ENCODE measurements at places on chromosomes 5 and 9.

DNA sequence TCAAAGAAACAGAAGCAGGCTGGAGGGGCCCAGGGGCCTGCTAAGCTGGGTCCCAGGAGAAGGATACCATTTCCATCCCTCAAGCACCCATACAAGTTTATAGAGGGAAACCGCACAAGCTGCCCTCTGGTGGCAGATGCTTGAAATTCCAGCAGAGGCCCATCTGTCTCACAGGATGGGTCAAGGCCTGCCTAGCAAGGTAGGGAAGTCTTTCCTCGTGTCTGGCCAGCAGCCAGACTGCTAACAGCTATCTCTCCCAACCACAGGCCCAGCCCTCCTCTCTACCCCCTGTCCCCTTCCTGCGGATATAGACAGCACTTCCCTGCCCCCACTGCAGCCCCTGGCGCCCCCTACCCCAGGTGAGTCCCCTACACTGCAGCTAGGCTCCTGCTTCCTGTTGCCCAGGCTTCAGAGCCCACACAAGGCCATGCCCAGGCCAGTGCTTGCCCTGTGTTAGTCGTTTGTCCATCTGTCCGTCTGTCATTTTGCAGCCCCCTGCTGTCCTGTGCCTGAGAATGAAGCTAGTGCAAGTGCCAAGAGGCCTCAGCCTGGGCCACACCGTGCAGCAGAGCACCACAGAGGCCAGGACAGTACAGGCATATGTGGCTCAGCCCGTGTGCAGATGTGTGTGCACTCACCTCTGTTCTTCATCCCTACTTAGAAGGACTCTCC lies 26.2 kb downstream of the TCF7 start:
- DNase-seq: peak; percentile 89

GRCh38 chr5:73997960-73998359 lies 372.0 kb downstream of the ARHGEF28 start:
- no peak for DNase-seq

- no peak for DNase-seq
Observed at GRCh38 chr9:99134893-99135341, 30.0 kb downstream of the TGFBR1 start.

DNA sequence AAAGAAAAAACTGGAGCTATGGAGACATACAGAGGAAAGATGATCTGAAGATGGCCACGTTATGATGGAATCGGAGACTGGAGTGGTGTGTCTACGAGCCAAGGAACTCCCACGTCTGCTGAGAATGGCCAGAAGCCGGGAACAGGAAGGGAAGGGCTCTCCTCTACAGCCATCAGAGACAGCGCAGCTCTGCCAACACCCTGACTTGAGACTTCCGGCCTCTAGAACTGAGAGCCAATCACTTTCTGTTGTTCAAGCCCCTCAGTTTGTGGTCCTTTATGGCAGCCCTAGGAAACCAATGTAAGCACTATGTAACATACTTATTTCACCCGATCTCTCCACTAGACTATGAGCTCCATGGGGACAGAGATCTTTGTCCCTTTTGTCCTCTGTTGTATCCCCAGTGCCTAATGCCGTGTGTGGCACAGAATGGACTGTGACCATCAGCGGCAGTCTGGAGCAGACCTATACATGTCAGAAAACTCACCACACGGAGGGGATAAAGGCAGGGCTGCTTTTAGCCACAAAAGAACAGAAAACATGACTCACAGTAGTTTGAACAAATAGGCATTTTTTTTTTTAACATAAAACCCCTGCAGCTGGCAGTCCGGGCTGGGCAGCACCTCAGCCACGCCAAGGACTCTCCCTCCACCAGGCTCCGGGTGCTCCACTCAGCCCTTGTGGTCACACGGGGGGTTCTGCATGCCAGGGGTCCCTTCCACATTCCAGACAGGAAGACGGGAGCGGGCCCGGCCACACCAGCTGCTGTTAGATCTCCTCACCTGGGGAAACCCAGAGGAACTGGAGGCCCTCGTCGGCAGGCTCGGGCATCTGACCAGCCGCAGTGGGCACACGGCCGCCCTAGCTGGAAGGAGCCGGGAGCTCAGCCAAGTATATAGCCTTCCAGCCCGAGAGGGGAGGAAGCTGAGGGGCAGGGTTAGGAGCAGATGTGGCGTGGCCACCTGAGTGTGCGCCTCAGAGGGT lies 16.1 kb upstream of the MXD3 start:
- no peak for DNase-seq

- DNase-seq: peak; percentile 70
Observed at GRCh38 chr5:154202379-154203260, 12.1 kb downstream of the GALNT10 start.

DNA sequence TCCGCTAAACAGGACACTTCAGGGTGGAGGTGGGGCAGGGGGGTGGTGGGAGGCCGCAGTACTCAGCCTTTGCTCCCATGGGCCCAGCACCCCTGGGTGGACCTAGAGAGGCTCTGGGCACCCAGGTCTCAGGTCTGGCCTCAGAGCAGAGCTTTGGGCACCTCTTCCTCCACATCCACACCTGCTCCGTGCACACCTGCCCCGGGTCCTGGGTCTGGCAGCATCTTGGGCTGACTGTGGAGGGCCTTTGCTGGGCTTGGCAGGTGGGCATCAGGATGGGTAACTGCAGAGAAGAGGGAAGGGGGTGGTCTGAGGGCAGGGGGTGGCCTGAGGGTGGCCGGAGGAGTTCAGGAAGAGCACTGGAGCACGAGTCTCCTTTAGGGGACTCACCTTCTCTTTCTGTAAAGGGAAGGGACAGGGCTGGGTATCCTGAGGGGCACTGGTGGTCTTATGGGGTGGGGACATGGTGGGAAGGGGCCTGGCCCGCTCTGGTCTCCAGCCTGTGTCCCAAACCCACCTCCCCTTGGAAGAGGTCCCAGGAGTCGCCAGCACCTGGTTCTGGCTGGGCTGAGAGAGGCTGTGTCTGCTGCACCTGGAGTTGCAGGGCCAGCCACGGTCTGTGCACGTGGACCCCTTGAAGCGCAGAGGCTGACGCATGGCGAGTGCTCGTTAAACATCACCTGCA lies 106.7 kb upstream of the IER5L start:
- no peak for DNase-seq

DNA sequence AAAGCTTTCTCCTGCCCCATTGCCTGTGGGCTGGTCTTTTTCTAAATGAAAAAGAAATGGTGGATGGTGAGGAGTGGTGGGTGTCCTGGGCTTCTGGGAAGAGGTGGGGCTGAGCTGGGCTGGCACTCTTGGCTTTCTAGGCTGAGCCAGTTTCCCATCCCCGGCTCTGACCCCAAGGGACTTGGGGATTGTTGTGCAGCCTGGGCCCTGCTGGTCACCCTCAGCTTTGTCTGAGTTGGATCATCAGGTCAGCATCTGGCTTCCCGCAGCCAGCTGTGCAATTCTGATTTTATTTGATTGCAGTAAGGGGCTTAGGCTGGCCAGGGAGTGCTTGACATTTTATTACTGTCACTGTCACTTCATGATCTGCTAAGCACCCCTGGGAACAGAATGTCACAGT lies 25.3 kb downstream of the GLRA1 start:
- DNase-seq: no peak

DNA sequence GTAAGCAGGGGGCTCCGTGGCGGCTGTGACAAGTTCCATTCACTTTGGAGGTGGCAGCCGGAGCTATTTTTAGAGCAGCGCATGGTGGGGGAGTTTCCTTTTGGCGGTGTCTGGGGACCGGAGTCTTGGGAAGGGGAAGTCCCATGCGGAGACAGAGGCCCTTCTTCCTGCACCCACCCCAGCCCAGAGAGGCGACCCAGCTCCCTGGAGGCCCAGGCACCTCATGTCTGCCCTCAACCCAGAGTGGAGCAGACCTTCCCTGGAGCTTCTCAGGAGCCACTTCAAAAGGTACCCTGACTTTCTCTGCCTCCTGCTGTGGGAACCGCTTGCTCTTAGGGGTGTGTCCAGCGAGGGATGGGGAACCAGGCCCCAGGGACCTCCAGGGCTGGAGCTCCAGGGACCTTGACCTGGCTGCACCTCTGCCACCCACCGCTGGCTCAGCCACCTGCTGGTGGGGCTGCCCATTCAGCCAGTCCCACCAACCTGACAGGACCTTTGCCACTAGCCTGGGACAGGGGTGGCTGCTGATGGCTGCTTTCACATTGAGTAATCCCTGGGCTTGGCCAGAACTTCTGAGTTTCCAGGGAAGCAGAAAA lies 34.1 kb downstream of the NEK6 start:
- DNase-seq: no peak

DNA sequence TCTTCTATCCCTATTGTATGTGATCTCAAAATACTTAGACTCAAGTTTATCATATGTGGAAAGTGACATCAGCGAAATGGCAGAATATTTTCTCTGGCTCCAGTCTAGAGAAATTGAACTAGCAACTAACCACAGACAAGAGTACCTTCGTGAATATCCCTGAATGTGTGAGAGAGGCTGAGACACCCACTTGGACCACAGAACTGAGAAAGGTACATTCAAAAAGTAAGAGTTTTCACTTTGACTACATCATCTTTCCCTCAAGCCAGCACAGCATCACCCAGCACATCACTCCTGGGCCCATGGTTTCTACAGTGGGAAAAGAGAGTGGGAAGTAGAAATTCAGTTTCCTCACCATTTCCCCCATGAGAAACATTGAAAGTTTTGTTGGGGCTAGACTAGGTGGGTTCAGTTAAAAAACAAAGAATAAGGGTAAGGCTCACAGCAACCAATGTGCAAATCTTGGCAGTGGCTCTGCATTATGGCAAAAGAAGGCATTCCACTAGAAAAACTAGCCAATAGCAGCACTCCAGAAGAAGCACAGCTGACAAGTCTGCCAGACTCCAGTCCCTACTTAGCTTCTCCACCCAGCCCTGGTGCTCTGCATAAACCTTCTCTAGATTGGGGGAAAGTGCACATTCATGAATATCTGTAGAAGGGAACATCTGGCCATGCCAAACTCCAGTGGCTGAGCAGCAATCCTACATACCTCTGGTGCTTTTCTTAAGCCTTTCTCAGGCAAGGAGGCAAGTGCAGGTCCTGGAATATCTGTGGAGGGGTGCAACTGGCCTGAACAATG lies 225.6 kb upstream of the VLDLR start:
- DNase-seq: no peak

DNA sequence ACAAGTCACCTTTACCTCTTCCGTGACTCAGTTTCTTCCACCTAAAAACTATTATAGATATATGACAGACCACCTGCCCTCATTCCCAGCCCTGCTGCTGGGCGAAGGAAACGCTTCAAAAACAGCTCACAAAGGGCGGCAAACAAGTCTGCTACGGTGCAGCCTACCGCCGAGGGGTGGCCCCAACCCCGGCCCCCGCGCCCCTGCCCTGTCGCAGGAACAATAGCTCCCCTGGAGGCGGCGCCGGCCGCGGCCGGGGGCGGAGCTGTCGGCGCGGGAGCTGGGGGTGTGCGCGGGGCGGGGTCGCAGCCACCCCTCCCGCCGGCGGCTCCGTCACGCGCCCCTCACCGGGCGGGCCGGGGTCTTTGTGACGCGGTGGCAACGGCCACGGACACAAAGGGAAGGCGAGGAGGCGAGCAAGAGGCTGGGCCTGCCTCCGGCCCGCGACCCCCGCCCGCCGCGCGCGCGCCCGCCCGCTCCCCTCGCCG lies at the start of gene TMEFF1:
Gene TMEFF1, plus strand, starts transcription at position 362 of the 488 bp plus-strand sequence. CDS start 396 bp downstream, outside the sequence.
- peak; percentile 46 for DNase-seq

DNA sequence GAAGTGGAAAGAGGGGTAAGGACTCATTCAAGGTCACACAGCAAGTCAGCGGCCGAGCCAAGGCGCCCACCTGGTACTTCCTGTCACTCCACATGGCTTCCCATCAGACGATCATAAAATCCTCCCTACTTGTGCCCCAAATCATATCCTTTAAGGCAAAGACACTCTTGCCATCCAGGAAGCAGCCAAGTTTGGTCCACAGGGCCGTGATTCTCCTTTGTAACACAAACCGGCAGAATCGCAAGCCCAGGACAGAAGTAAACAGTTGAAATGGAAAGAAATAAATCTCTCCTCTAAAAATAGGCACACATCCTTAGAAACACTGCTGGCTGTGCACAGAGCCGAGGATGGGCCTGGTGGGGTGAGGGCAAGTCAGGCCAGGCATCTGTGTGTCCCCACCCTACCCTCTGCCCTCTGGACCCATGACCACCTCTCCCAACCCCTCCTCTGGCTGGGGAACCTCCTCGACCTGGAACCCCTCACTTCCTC lies 30.5 kb downstream of the TMOD1 start:
- no peak for DNase-seq

GRCh38 chr5:92730486-92730885 lies 850.5 kb downstream of the NR2F1-AS1 start:
- DNase-seq: no peak

GRCh38 chr9:130352081-130352480 lies 86.5 kb downstream of the HMCN2 start:
- no peak for DNase-seq

DNA sequence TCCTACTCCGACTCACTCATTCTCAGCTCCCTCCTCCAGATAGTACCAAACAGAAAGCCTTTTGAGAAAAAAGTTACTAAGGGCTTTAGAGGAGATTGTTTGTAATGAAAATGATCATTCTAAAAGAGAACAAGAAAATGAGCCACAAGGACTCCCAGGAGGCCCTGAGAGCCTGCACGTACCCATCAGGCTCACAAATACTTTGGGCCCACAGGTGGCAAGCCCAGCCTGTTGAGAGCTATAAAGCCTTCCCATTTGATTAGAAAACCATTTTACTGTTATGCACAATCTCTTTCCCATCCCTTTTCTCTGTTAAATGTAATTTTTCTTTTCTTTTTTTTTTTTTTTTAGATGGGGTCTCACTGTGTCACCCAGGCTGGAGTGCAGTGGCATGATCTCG lies 136.1 kb downstream of the LHFPL2 start:
- DNase-seq: no peak

GRCh38 chr9:90088434-90088833 lies 483.6 kb downstream of the GADD45G start:
- no peak for DNase-seq

- no peak for DNase-seq
Observed at GRCh38 chr5:174571662-174572397, 152.6 kb upstream of the MSX2 start.

DNA sequence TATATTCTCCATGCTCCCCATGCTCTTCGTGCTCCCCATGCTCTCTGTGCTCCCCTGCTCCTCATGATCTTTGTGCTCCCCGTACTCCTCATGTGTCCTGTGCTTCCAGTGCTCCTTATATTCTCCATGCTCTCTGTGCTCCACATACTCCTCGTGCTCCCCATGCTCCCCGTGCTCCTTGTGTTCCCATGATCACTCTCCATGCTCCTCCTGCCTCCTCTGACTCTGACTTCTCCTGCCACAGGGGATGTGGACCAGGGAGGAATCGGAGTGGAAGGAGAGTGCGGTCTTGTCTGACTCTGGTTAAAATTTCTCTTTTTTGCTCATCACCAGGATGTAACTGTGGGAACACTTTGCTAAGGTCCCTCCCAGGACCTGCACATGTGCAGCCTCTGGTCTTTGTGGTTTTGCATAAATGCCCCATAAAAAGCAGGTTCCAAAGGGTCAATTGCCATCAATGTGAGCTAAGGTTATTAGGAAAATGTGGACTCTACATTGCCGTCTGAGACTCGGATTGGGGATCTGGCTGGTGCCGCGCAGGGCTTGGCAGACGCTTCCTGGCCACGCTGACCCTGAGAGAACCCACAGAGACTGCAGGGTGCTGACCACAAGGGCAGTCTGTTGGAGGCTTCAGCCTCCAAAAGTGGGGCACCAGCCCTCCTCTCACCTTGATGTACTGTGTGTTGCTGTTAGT lies 52.5 kb downstream of the TRIP13 start:
- DNase-seq: no peak

Measured in erythroblast (primary cell).